ENCODE measurements at places on chromosomes 12 and 14. TPM values are rescaled to one million over a fixed set of nuclear protein-coding genes. Genes with fewer than 3 reads are reported as not detected.

GRCh38 chr12:106757623-106758348 is 16.7 kb upstream of the RIC8B start:
- DNase-seq = no peak

DNA sequence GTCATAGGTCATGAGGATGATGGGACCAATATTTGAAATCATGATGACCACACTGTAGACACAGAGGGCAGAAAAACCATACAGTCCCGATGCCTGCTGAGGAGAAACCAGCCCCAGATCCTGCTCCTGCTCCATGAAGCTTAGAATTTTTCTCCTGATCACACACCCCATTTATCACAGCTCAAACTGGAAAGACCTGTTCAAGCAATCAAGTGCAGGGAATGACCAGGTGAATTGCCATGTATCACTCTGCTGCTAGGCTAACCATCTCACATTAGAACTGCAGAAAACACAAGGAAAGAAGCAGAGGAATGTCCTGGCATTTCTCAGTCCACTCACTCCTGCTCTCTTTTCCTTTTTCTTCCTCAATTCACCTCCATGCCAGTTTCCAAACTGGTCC is 18.1 kb downstream of the MANSC1 start:
- DNase-seq = no peak

DNA sequence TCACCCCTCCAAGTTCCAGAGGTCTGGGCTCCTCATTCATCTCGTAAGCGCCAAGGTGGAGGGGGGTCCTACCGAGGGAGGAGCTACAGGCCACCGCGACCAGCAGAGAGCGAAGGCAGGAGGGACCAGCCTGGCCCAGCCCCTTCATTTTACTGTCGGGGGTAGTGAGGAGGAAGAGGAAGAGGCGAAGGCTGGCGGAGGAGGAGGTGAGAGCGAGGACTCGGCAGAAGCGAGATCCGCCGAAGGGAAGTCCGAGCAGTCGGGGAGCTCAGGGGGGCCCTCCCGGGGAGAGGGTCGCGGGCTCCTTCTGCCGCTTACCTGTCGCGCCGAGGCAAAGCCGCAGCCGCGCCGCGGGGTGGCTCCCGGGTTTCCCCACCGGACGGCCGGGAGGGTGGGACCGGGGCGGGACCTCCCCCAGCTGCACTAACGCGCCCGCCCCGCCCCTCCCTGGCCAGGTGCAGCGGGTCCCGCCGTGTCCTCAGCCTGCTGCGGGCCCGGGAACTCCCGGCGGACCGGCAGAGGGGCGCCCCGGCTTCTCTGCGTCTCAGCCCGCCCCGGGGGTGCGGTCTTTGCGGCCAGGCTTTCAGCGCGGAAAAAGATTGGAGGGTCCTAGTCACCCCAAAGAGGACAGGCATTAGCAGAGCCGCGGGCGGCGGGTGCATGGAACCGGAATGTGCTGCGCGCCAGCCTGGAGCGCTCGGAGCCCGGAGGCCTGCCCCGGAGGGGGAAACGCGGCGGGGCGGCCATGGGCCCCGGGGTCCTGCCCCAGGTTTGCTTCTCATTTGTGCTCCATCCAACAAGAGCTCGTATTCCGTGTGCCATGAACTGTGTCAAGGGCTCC is at the start of gene GALNT6:
Gene GALNT6, minus strand, starts transcription at position 124 of the 841 bp plus-strand sequence. CDS start 11,625 bp downstream, outside the sequence.
- DNase-seq = no peak

DNA sequence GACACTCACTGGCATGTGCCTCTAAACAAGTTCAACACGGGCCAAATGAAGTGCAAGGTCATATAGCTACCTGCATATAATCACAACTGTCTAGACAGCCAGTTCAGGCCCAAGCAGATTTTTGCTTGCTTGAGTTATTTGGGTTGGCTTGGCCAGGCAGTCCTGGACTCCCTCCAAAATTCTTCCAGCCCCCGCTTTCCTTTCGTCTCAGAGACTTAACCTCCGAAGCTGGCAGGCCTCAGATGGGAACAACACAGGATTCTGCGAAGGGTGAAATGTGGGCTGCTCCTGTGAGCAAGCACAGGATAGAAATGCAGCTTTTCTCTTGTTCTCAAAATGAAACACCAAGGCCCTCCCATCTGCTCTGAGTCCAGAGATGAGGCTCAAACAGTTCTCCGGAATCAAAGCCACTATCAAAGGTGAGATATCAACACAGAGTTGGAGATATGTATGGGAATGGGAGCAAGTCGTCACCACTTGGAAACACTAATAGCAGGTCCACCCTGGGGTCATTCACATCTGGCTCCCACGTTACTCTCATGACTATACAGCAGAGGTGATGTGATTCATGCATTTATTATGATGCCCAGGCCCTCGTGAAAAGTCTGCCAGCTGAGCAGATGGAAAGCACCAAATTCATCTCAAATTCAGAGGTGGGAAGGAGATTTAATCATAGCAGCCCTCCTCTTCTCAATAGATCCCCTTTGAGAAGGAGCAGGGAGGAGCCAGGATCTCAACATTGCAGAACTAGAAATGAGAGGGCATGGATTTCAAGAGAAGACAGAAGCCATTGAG is 389.8 kb downstream of the NUAK1 start:
- DNase-seq = peak; percentile 97

- peak; percentile 70 for DNase-seq
Measured at GRCh38 chr14:71166180-71166837, 259.1 kb downstream of the PCNX1 start.

DNA sequence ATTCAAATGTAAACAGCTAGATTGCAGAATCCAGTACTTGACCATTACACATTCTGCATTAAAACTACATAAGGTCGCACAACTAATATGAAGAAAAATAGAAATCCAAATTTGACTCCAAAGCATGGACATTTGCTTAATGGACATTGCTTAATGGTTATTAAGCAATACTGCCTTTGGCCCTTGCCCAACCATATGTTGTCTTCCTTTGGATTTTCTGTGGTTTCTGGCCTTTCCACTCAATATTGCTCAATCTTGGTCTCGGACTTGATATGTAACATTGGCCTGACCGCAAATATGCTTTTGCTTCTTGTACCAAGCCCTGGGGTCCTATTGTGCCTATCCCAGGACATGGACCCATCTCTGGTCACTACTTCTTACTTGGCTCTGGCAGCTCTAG is 67.2 kb downstream of the PTPRR start:
- peak; percentile 99 for DNase-seq

DNA sequence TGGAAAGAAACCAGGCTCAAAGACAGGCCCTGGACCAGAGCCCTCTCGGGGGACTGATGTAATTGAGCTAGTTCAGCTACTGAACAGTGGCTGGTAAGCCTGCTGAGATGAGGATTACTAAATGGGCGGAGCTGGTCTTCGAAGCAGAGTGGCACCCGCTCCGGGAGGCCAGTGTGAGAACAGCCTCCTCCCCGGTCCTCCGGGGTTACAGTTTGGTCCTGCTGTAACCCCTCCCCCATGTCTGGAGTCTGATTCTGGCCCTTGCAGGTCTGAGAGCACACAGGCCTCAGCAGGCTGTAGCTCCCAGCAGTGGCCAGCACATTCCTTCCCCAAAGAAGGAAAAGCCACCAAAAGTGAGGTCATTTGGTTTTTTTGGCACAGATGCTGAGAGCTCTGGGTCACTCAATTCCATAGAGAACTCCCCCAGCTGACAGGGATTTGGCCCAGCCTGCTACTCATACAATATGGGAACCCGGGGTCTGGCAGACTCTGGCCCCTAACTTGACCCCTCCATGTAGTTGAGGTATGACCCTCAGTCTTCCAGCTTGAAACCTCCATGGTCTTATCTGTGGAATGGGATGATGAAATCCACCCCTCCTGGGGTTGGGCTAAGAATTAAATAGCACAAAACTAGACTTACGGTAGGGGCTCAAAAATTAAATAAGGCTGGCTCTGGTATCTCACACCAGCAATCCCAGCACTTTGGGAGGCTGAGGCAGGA is 39.0 kb downstream of the ACTN1 start:
- peak; percentile 98 for DNase-seq

- DNase-seq = peak; percentile 14
Measured at GRCh38 chr14:57266065-57266464, 2.6 kb downstream of the EXOC5 start.

GRCh38 chr12:111597831-111598636 is 1.1 kb downstream of the ATXN2 start:
- DNase-seq = peak; percentile 27

DNA sequence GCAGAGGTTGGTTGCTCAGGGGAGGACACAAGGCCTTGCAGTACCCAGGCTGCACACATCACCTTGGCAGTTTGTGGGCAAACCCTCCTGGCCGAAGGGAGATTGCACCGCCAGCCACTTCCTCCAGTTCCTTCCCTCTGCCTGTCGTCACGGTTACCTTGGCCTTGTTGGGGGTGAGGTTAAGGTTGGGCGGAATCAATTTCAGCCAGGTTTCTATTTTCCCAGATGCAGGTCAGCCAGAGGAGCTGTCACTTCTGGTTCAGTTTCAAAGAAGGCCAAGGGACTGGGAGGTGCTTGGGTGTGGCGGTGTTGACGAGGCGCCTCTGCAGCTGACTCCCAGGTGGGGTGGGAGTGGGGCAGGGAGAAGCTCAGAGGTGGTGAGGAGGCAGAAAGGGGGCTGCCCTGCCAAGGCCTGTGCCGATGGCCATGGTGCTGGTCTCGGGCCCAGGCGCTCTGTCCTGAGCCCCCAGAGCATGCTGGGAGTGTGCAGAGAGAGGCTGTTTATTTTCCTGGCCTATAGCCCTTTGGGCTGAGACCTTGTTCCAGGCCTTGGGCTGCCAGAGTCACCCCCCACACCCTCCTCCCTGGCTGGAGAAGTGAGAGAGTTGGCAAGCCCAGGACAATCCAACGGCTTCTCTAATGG is 31.4 kb downstream of the JDP2 start:
- DNase-seq = no peak

GSG1 gene
- 0.26 TPM for total RNA-seq

TSPAN11 gene
- total RNA-seq = 2.6 TPM

KHNYN gene
- total RNA-seq = 55.2 TPM

Data from fibroblast of lung (primary cell).